Activated T-cell treated with anti-CD3 and anti-CD28 coated beads, Interleukin-2, amount 50 U/mL, for 1 hour (primary cell): ENCODE measurements at places on chromosomes 7 and 10.

- no peak for DNase-seq
Observed at GRCh38 chr10:17527514-17528146, 73.2 kb upstream of the ST8SIA6 start.

- DNase-seq, result no peak
Observed at GRCh38 chr10:78914060-78914378, 154.7 kb upstream of the ZMIZ1 start.

GRCh38 chr7:13839063-13839462 is 150.4 kb downstream of the ETV1 start:
- DNase-seq, result no peak

- no peak for DNase-seq
Observed at GRCh38 chr10:102647443-102648268, 3.4 kb downstream of the TRIM8 start.

DNA sequence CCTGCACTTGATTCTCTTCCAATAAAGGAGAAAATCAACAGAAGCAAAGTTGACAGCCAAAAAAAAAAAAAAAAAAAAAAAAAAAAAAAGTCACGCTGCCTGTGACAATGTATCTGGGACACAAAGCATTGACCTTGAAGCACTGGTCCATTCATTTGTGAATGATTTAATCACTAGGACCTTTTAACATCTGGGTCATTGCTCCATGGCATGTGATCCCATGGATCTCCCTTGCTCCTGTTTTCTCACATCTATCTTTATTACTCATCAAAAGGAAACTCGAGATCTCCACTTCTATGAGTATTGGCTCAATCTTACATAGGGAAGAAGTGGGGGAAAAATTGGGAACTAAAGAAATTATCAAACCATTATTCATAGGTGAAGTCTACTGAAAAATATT is 89.6 kb upstream of the SMIM30 start:
- no peak for DNase-seq

GRCh38 chr10:94608559-94608958 is 63.0 kb downstream of the HELLS start:
- no peak for DNase-seq
